ENCODE measurements at places on chromosomes 7 and 10. TPM values are rescaled to one million over a fixed set of nuclear protein-coding genes. Genes with fewer than 3 reads are reported as not detected.

The ADIRF gene
- 47.9 TPM for total RNA-seq

The CLIP2 gene
- total RNA-seq: 20.6 TPM

The LEP gene
- total RNA-seq: 0.16 TPM

The SPDYE8 gene
- not detected for total RNA-seq

The CTAGE4 gene
- total RNA-seq: 5.0 TPM

The RAMP3 gene
- 78.0 TPM for total RNA-seq

The FOXI2 gene
- total RNA-seq: not detected

The SLC26A4 gene
- total RNA-seq: 1.7 TPM

The AVPI1 gene
- 19.7 TPM for total RNA-seq

The EBLN1 gene
- total RNA-seq: not detected

The CYP2W1 gene
- total RNA-seq: not detected

The TMEM225B gene
- total RNA-seq: 0.60 TPM

The DRGX gene
- 0.45 TPM for total RNA-seq

The COX15 gene
- total RNA-seq: 33.0 TPM

The DNAJC1 gene
- total RNA-seq: 36.6 TPM

The CHST15 gene
- total RNA-seq: 30.3 TPM

The GRM3 gene
- not detected for total RNA-seq

The SCRN1 gene
- total RNA-seq: 39.8 TPM

The DTX2 gene
- total RNA-seq: 40.9 TPM

The RBP3 gene
- not detected for total RNA-seq

The AGBL3 gene
- 3.4 TPM for total RNA-seq

The ERVW-1 gene
- not detected for total RNA-seq

The TRPV5 gene
- not detected for total RNA-seq

The DGKI gene
- 0.68 TPM for total RNA-seq

The WAPL gene
- total RNA-seq: 35.6 TPM

The CCL24 gene
- 3.3 TPM for total RNA-seq

The MRLN gene
- not detected for total RNA-seq
